SJCRH30 (cell line): ENCODE measurements at places on chromosomes 1 and 21.

DNA sequence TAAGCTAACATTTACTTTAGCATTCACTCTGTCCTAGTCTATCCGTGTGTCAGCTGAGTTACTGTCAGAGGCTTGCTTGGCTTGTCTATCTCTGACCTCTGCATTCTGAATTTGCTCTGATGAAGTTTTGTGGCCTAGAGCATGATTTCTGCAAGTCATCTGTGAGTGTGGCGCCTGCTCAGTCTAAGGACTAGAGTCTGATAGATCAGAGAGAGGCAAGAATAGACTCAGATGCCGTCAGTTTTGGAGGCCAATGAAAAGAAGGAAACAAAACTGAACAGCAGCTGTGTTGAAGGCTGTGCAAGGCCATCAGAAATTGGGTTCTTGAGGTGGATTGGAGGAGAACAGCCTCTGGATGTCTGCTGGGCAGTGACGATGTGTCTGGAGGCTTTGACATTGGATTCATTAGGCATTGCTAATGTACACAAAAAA, 573.1 kb downstream of the USP25 start:
- DNase-seq, result peak; percentile 59

- DNase-seq, result peak; percentile 24
Observed at GRCh38 chr1:182080955-182081582, 19.6 kb upstream of the ZNF648 start.

DNA sequence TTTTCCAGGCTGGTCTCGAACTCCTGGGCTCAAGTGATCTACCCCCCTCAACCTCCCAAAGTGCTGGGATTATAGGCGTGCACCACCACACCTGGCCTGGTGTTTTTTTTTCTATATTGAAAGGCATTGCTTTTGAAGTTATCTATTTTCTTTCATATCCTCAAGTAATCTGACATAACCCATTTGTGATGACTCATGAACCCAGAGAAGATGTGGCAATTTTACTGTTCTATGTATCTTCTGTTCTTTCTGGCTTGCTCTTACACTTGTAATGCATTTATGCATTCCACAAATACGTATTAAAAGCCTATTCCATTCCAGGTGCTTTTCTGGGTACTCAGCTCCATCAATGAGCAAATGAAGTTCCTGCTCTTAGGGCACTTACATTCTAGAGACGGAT, 29.9 kb upstream of the ERRFI1 start:
- no peak for DNase-seq

- DNase-seq, result peak; percentile 10
Observed at GRCh38 chr1:244749230-244750016, 86.0 kb upstream of the COX20 start.

DNA sequence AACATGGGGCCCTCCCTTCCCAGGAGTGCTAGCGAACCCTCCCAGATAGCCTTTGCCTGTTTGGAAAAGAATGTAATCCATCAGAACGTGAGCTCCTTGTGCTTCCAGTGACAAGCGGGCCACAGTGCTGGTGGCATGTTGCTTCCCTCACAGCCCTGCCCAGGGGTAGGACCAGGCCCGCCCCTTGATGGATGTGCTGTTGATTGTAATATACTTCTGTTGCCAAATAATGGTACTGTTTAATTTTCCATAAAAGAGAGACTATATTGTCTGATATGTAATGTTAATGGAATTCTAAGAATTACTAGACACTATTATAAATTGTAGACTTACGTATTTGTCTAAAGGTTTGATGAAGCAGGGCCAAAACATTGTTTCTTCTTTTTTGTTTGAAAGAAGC, 16.4 kb downstream of the ATP5PO start:
- DNase-seq, result no peak

DNA sequence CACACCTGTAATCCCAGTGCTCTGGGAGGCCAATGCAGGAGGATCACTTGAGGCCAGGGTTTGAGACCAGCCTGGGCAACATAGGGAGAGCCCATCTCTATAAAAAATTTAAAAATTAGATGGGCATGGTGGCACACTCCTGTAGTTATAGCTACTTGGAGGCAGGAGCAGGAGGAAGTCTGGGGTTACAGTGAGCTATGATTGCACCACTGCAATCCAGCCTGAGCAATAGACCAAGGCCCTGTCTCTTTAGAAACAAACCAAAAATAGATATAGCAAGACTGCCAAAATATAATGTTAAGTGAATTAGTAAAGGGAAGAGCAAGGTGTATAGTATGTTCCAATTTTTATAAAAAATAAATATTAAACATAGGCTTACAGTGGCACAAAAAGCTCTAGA, 28.8 kb downstream of the PLEKHO1 start:
- no peak for DNase-seq

- no peak for DNase-seq
Observed at GRCh38 chr1:206128196-206128595, 11.0 kb upstream of the AVPR1B start.

- no peak for DNase-seq
Observed at GRCh38 chr1:7529917-7530316, 241.2 kb upstream of the VAMP3 start.

GRCh38 chr1:109931189-109931731, 20.6 kb downstream of the CSF1 start:
- peak; percentile 64 for DNase-seq
